ENCODE measurements at places on chromosomes 6 and 20.
A peak's percentile ranks its signal among the peaks of the same experiment; 100 is the strongest.

DNA sequence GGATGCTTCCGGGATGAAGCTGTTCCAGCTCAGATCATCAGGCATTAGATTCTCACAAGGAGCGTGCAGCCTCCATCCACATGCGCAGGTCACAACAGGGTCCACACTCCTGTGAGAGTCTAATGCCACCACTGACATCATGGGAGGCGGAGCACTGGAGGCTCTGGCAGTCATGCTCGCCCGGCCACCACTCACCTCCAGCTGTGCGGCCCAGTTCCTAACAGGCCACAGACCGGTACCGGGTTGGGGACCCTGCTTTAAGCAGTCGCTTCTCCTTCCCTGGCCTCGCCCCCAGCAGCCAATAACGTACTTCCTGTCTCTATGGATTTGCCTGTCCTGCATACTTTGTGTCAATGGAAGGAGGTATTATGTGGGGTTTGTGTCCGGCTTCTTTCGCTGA is 236.8 kb downstream of the TAF4 start:
- no peak for DNase-seq

GRCh38 chr6:15239616-15240364 is 6.1 kb upstream of the JARID2 start:
- no peak for DNase-seq

- DNase-seq: no peak
Measured at GRCh38 chr20:50762435-50763220, 31.2 kb downstream of the PARD6B start.

- no peak for DNase-seq
Measured at GRCh38 chr6:153167061-153167891, 36.2 kb upstream of the RGS17 start.

- no peak for DNase-seq
Measured at GRCh38 chr6:36838896-36839748, at the start of gene CPNE5. CPNE5 (minus strand) TSS chr6:36839444; CDS start chr6:36839377, 67 bp downstream.

DNA sequence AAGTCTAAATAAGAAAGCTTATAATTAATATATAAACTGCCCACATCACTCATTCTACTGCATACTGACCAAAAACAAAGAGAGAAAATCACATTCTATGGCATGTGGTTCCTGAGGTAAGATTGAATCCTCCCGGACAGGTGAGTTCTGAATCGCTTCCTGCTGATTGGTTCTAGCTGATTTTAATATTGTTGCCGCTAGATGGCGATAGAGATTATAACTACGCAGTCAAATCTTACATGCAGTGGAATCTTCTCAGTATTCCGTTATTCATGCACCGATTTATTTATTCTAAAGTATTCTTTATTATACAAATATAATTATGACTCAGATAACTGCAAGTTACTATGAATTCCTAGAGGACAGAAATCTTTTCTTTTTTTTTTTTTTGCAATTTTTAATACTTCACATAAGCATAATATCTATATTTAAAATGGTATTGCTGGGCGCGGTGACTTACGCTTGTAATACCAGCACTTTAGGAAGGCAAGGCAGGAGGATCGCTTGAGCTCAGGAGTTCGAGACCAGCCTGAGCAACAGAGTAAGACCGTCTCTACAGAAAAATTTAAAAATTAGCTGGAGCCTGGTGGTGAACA is 24.2 kb upstream of the TMX4 start:
- DNase-seq: peak; percentile 81

DNA sequence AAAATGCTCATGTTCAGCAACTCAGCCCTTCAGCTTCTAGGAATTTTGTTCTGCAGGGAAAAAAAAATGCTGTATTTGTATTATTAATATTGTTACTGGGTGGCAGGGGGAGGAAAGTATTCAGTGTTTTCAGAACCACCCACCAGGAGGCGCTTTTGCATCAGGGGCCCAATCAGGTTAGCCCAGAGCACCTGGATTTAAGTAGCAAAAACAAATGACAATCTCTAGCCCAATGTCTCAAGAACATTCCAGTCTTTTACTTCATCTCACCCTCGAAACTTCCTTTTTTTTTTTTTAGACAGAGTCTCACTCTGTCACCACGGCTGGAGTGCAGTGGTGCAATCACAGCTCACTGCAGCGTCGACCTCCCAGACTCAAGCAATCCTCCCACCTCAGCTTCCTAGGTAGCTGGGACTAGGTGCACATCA is 635 bp upstream of the C20orf203 start:
- peak; percentile 64 for DNase-seq

DNA sequence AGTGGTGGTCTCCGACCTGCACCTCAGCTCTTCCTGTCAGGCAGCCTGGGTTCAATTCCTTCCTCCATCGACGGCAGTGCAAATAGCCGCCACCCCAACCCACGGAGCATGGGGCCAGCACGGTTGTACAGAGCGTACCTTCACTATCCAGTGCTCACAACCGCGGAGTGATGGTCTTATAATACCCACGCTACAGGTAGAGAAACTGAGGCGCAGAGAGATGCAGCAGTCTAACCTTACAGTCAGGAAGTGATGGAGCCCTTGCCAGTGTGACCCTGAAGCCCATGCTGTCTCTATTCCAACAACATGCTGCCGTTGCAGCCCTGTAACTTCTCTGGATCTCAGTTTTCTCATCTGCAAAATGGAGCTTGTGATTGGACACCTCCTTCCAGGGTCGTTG is 11.0 kb downstream of the SCRT2 start:
- no peak for DNase-seq

GRCh38 chr6:113383701-113384100 is 473.4 kb upstream of the MARCKS start:
- DNase-seq: no peak

DNA sequence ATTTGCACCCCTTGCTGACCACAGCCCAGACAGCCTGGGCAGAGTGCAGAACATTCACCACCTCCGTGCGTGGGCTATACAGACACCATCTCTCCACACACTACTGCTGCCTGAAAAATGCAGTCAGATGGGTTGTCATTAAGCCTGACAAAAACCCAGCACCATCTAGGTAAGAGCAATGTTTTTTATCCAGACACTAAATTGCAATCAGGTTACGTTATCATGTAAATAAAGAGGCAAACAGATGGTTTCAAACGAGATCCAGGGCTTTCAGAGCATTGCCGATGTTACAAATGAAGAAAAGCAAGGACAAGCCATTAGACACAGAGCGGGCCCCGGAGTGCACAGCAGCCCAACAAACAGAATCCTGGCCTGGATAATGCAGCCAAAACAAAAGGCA is 269.6 kb downstream of the PKHD1 start:
- no peak for DNase-seq

GRCh38 chr6:33956206-33956605 is 152.4 kb upstream of the MLN start:
- no peak for DNase-seq

GRCh38 chr6:126143761-126144251 is 157.5 kb downstream of the TRMT11 start:
- DNase-seq: no peak

GRCh38 chr6:112237595-112237994 is 16.8 kb downstream of the LAMA4 start:
- DNase-seq: no peak

DNA sequence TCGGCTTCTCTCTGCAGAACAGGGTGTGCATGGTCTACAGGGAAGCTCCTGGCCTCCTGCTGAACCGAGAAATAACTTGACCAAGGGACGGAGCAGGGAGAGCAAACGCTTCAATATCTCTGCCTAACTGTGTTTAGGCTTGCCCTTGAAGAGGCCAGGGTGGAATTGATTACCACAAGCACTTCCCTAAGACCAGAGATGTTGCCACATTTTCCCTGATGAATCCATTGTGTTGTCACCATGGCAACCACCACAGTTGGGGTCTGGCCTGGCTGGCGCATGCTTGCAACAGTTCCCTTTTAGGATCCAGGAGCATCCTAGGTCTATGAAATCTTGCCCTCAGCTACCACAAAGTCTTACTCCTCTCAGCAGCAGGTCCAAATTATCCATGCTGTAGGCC is 213.5 kb upstream of the SULF2 start:
- DNase-seq: no peak

- no peak for DNase-seq
Measured at GRCh38 chr6:131001111-131001736, 61.8 kb downstream of the EPB41L2 start.

GRCh38 chr6:18395177-18395855 is 8.2 kb downstream of the RNF144B start:
- no peak for DNase-seq

GRCh38 chr6:37607944-37608343 is 89.7 kb downstream of the MDGA1 start:
- no peak for DNase-seq

DNA sequence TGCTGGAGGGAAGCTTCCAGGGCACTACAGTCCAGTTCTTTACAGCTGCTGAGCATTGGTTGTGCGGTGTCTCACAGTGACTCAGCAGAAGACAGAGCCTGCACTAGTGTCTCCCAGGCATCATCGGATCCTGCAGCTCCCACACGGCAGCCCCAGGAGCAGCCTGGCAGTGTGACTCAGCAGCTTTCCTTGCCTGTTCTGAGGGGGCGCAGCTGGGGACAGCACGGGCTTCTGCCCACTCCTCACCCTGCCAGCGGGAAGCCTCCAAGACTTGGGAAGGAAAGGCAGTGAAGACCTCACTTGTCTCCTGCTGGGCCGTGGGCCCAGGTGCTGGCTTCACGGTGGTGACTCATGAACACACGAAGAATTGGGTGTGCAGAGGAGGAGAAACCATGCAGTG is 165.4 kb downstream of the SYNDIG1 start:
- no peak for DNase-seq

DNA sequence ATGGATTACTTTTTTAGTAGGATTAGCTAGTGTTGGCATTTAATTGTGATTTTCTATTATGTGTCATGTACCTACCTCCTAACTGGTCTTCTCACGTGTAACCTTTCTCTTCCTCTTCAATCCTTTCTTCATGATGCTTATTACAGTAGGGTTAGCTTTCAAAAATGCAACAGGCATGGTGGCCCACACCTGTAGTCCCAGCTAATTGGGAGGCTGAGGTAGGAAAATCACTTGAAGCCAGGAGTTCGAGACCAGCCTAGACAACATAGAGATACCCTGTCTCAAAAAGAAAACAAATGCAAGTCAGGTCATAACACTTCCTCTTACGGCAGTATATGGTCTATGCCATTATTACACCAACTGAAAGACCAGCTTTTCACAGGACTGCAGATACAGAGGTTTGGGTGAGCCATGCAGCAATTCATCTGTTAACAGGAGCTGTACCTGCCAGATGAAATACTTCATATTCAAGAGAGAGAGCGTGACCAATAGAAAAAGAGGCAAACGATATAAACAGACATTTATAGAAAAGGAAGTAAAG is 195.0 kb downstream of the TMEM242 start:
- no peak for DNase-seq

DNA sequence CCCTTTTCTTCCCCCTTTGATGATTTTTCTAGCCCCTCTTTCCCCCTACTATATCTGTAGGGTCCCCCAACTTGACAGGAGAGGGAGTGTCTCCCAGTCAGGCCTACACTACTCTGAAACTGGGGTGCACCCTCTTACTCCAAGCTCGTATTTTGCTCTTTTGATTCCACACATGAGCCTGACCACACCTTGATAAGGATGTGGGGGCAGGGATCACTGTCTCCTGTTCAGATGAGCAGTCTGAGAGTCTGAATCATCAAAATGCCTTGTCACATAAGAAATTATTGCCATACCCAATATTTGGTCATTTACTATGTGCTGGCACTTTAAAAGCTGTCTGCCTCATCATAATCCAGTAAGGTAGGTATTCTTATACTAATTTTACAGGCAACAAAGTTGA is 15.9 kb downstream of the PNPLA1 start:
- no peak for DNase-seq

GRCh38 chr20:50610212-50610718 is 81.1 kb downstream of the RIPOR3 start:
- DNase-seq: no peak

DNA sequence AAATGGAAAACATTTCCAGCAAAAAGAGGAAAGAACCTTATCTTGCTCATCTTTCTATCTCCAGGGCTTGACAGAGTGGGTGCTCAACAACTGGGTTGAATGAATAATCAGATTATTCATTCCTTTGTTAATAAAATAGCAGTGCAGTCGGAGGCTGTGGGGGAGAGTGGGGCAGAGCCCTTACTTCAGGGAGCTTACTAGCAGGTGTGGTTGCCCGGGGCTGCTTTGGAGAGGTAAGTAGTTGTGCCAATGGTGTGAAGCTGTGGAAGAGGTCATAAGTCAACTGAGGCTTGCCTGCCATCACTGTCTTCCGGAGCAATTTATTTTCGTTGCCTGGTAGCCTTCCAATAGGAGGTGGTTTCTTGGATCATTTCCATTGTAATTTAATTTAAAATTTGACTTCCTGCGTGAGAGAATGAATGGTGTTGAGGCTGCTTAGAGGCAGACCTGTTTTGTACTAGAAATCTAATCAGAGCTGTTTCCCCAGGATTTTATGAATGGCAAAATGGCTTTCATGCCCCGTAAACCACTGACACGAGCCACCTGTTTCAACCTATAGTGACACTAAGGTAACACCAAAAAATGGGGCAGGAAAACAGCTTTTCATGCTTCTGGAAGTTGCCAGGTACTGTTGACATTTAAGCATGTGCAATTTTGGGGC is 51.4 kb downstream of the ZDHHC14 start:
- no peak for DNase-seq

DNA sequence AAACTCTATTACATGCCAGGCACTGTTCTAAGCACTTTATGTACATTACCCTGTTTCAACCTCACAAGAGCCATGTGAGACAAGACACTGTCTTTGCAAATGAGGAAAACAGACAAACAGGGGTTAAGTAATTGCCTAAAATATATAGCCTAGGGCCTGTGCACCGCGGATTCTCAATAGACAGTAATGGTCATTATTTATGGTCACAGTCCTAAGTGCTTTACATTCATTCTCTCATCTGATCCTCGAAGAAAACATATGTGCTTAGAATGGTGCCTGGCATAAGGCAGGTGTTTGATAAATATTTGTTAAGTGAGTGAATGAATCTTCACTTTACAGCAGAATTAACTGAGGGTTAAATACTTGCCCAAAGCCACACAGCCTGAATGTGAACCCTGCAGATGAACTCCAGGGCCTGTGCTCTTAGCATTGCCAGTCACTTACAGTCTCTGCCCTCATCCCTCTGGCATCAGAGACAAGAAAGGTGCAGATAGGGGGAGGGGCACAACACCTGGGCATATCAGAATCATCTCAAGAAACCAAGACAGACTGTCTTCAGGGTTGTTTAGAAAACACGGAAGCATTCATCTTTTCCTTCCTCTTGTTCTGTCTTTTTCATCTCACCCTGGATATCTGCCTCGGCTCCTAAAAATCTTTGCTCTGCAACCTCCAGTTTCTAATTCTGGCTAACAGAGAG is 92.8 kb upstream of the SASH1 start:
- no peak for DNase-seq

DNA sequence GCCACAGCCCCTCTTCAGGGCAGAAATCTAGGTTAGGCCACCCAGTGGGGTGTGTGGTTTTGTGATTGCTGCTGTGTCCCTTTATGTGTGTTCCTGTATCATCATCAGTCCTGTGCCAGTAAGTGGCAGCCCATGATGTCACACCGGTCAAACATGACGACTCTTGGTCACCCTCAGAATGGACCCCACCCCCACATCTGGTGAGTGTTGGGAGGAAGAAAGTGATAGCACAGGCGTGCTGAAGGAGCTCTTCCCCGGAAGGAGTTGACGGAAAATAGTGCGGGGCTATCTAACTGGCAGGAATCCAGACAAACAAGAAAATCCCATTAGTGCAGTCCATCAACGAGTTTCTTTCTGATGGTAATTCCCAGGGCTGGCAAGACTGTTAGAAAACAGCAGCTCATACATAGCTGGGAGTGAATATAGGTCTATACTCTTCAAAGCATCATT is 33.4 kb upstream of the IL17A start:
- DNase-seq: no peak

- DNase-seq: no peak
Measured at GRCh38 chr6:79005497-79005896, 72.6 kb downstream of the PHIP start.

Data from CD4-positive, alpha-beta T cell treated with Interleukin-4 for 4 hours (primary cell).